ENCODE measurements at places on chromosomes 5 and 9. TPM values are rescaled to one million over a fixed set of nuclear protein-coding genes. Genes with fewer than 3 reads are reported as not detected.

DNA sequence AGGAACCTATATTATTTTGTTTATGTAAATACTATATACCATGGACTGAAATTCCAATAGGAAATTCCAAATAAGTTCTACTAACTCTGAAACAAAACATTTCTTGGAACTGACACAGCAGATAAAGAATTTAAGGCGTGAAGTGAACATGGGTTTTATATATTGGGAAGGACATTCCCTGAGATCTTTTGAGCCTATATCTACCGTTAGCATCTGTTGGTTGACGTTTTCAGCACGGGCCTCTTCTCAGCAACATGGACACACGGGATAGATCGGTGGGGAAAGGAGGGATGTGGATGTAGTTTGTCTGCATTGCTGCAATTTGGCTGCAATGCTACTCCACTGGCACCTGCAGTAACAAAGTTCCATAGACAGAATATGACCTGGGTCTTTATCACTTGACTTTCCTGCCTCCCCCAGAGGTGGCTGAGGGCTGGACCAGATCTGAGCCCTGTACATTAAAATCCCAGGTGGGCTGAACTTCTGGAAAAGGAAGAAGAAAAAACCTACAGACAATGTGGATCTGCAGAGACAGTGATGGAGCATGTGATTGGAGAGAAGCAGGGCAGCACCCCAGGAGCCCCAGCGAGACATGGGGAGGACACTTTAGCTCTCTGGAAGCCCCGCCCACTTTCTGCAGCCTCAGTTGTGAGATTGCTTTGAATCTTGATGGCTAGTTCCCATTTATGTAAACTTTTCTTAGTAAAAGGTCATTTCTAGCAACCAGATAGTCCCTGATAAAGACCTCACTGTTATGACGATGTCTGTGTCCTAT lies 91.2 kb upstream of the CPEB4 start:
- DNase-seq, result no peak

GRCh38 chr9:132426639-132427414 lies 16.8 kb downstream of the CFAP77 start:
- DNase-seq, result no peak

ITK gene
- polyA plus RNA-seq, result 0.45 TPM

DNA sequence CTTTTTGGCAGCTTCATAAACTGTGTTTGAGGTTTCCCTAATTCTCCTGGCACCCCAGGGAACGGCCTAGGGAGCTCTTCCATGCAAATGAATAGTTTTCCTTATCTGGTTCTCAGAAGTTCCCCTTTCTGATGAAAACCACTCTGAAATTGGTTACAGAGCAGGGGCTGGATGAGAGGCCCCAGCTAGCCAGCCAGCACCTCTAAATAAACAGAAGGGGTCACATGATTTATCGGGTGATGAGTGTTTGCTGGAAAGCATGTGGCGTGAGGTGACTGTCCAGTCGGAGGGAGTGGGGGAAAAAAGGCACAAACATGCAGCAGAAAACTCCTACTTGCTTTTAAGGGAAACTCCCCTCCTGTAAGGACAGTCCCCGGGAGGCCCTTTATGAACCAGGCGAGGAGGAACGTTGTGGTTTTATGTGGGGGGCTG lies 261.2 kb upstream of the ANKRD55 start:
- no peak for DNase-seq

DNA sequence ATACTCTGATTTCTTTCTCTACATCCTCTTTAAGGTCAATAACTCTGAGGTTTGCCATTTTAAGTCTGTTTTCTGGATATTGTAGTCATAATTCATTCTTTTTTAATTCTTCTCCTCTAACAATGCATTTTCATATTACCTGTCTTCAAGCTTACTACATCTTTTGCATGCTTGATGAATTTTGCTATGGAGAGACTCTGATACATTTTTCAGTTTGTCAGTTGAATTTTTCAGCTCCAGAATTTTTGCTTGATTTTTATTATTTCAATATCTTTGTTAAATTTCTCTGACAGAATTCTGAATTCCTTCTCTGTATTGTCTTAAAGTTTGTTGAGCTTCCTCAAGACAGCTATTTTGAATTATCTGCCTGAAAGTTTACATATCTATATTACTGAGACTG lies 159.8 kb upstream of the ST8SIA4 start:
- DNase-seq, result no peak

DNA sequence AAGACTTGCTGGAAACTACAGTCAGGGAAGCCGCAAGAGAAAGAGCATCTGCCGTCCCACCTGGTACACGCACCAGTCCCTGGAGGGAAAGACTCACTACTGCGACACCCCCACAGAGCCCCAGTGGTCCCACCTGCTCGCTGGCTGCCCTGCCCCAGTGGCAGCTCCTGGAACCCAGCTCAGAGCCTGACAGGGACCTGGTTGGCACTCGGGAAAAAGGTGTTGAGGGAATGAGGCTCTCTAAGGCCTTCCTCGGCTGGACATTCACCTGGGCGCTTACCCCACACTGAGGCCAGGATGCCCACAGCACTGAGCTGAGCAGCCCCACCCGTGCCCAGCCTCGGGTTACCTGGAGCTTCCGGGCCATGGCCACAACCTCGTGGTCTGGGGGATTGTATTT lies 19.7 kb downstream of the BRD3OS start:
- DNase-seq, result no peak

- DNase-seq, result peak; percentile 43
Observed at GRCh38 chr5:132221781-132222648, 5.6 kb downstream of the P4HA2 start.

BAAT gene
- polyA plus RNA-seq, result 0.39 TPM

- peak; percentile 28 for DNase-seq
Observed at GRCh38 chr5:52007230-52007858, 624.1 kb downstream of the ISL1 start.

DNA sequence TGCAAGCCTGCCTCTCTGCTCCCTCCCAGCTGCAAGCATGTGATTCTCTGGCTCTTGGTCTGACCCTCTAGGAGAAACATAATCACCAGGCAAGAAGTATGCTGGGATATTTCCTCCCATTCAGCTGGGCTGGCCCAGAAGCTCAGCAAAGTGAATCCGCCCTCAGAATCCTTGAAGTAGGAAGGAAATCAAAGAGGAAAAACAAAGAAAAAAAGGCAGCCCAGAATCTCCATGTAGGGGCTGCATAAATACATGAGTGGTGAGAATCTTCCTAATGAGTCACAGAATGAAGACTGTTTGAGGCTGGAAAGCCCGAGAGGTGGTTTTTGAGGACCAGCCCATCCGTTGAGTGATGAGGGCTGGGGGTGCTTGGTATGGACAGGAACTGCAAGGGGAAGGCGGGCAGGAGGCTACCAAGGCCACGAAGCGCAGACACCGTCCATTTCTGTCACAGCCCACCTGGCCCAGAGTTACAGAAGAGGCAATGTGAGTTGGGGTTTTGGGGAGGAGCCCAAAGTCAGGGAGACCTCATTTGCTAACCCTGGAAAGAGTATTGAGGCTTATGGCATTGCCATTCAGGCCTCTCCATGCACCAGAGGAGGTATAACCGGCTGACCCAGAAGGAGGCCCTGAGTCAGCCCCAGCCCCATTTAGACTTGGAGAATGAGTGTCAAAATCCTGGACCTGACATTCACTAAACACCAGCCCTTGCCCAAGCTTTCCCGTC lies 33.4 kb upstream of the TGFBR1 start:
- DNase-seq, result no peak

DNA sequence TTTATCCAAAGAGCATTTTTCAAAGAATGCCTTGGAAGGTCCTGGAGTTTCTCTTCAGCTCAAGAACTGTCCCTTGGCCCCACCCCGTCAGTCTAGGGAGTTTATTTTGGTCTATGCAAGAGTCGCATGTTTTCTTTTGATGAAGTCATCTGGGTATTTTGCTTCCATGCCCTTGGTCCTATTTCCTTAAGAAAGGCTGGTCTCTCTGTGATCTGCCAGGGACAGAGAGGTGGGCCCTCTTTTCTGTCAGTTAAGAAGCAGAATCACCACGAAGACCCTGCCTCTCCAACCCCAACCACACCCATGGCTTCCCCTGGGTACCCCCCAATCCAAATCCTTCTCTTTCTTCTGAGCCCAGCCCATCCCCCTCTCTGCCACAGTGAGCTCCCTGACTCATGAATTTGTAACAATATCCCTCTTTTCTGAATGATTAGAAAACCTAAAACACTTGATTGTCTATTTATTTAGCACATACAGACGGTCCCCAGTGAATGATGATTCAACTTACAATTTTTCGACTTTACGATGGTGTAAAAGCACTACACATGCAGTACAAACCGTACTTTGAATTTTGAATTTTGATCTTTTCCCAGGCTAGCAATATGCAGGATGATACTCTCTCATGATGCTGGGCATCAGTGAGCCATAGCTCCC lies 163.5 kb upstream of the ADRA1B start:
- DNase-seq, result no peak

SEMA6A gene
- polyA plus RNA-seq, result 47.9 TPM

DNA sequence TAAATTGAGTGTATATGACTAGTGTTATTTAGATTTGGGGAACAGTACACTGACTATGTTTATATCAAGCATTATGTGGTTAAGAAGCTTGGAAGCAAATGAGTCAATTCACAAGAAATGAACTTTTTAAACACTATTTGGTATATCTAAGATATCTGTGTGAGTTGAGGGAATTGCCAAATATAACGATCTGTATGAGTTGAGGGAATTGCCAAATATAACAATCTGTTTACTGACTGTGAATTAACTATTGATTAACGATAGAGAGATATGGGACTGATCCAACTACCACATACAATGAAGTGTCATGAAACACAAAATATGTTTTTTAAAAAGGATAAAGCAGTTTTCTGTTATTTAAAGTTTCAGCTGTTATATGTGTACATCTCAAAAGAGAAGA lies 301.4 kb downstream of the TENT4A start:
- DNase-seq, result no peak

DNA sequence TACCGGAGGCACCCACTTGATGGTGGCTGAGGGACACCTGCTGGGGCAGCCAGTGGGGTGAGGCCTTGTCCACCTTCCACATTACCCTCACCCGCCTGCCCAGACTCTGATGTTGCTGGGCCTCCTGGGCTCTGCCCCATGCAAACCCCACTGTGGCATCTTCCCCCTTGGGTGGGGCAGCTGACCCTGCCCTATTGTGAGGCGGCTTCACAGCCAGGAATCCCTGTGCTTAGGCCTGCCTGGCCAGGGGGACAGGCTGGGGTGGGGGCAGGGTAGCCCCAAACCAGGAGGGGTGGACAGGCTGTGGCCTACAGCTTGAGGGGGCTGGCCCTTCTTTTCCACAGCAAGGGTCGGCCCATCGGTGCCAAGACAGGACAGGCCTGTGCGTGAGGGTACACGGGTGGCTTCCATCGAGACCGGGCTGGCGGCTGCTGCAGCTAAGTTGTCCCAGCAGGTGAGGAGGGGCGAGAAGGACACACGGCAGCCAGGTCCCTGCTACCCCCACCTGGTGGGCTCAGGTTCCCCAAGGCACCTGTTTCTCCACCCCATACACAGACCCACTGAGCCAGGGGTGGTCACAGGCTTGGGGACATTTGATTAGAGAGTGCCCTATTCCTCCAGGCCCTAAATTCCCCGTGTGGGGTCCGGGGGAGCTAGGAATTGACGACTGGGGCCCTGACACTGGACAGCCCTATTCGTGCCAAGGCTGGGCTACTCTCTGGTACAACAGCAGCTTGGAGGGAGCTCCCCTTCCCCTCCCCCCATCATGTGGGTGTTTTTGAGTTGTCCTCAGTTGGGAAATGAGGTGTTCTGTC lies 99.2 kb downstream of the PHF2 start:
- DNase-seq, result no peak

BARX1 gene
- polyA plus RNA-seq, result 0.40 TPM

BARHL1 gene
- polyA plus RNA-seq, result not detected

SLC4A9 gene
- 36.2 TPM for polyA plus RNA-seq

GRCh38 chr5:146624179-146624578 lies 108.2 kb upstream of the GPR151 start:
- no peak for DNase-seq

GRCh38 chr5:67475489-67475888 lies 278.9 kb upstream of the CD180 start:
- no peak for DNase-seq

GRCh38 chr9:27107241-27107640 lies 1.8 kb upstream of the TEK start:
- DNase-seq, result no peak

TLE1 gene
- polyA plus RNA-seq, result 75.4 TPM

COMMD10 gene
- polyA plus RNA-seq, result 74.6 TPM

DNA sequence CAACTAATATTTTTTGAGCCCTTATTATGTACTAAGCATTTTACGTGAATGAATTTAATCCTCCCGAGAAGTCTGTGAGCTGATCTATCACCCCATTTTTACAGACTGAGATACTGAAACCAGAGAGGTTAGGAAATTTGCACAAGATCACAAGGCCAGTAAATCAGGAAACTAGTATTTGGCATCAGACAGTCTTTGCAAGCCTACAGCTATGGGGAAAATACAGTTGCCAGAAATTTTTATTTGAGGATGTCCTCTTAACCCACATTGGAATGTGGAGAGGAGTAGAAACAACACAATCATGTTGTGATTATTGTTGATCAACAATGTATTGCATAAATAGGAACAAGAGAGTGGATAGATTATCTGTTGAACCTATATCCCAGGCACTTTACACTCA lies 2.3 kb upstream of the SLC46A2 start:
- DNase-seq, result no peak

- no peak for DNase-seq
Observed at GRCh38 chr9:110109333-110110092, 98.4 kb downstream of the C9orf152 start.

DNA sequence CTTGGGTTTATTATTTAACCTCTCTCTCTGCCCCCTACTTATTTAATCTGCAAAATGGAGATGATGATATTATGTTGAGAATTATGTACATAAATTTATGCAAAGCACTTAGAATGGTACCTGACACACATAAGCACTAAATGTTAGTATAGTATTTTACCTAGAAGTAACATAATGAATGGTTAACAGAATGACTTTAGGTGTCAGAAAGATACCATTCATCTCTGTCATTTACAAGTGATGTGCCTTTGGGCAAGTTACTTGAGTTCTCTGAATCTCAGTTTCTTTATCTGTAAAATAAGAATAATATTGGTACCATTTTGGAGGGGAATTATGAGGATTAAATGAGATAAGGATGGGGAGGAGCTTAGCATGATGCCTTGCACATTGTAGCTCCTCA lies 159.4 kb downstream of the PPP2R2B start:
- no peak for DNase-seq

GRCh38 chr5:102758576-102758975 lies 3.5 kb downstream of the PAM start:
- no peak for DNase-seq

ADRA1B gene
- polyA plus RNA-seq, result 3.0 TPM

CDX1 gene
- 0.71 TPM for polyA plus RNA-seq

DNA sequence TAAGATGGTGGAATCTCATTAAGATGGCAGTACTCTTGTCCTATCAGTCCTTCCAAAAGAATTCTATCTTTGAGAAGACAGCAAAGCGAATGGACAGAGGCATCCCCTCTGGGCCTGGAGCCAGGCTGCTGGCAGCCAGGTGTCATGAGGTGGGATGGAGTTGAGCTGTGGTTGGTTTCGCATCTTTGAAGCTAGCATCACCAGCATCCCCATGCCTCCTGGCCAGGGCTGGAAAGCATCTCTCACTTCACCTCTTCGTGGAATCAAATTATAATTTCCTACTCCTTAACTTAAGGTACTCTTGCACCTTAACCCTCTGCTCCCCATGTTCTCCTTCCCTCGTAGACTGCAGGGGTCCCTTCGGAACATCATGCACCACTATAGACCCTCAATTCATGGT lies 248.3 kb downstream of the GADD45G start:
- no peak for DNase-seq
